ENCODE measurements at places on chromosomes 16 and 17. TPM values are rescaled to one million over a fixed set of nuclear protein-coding genes. Genes with fewer than 3 reads are reported as not detected.
A peak's percentile ranks its signal among the peaks of the same experiment; 100 is the strongest.

The TMEM132E gene
- 0.10 TPM for total RNA-seq

GRCh38 chr17:35747540-35748017, 5.5 kb downstream of the GAS2L2 start:
- H3K36me3 ChIP-seq, result no peaks in the 10 kb centered on the region
- H3K27me3 ChIP-seq, result no peaks in the 10 kb centered on the region
- H3K4me3 ChIP-seq, result no peak overlapping the region

DNA sequence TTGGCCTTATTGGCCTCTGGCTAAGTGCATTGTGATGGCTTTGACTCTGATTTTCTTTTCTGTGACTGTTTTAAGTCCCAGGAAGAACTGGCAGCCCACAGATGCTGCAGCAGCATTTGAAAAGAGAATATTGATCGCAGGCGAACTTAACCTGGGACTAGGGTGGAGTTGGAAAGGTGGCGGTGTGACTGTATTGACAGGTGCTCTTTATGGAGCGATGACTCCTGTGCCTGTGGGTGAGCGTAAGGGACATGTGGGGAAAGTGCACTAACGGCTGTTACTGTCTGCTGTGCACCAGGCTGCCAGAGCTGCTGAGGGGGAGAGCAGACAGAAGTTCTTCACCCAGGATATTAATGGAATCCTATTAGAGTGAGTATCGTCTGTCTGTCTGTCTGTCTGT, 21.3 kb downstream of the UBN1 start:
- DNase-seq, result no peak
- H3K4me1 ChIP-seq, result no peaks in the 10 kb centered on the region
- no peak overlapping the region for H3K27ac ChIP-seq
- H3K27me3 ChIP-seq, result no peaks in the 10 kb centered on the region
- no peak overlapping the region for H3K4me3 ChIP-seq

DNA sequence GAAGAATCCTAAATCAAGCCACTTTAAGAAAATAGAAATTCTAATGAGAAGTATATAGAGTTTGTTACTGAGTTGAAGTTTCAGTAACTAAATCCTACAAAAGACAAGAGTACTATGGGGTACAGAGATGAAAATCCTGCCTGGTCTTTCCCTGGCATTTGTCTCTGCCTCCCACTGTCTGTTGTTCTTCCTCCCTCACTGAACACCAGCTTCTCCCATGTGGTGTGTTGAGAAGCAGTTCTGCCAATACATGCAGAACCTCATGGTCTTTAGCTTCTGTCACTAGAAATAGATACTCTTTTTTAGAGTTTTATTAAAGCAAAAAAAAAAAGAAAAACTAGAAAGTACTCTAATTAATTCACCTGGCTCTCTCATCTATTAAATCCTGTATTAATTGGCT, 664.4 kb downstream of the CDH8 start:
- no peaks in the 10 kb centered on the region for H3K4me1 ChIP-seq
- no peak for DNase-seq
- no peaks in the 10 kb centered on the region for H3K27me3 ChIP-seq
- no peak overlapping the region for H3K27ac ChIP-seq
- H3K4me3 ChIP-seq, result no peak overlapping the region
- no peaks in the 10 kb centered on the region for H3K36me3 ChIP-seq

DNA sequence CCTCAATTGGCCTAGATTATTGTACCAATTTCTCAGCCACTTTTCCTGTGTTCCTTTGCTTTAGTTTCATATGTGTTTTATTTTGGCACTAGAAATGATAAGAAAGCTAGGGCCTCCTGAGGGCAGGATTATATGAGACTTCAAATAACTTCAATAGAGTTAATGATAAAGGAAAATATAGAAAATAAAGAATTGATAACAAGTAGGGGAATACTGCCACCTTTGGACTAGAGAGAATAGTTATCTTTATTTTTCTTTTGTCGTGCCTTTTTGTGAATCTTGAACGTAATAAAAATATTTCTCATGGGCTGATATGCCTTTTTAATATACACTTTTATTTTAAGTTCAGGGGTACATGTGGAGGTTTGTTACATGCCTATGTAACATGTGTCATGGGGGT, 29.3 kb upstream of the RBL2 start:
- no peaks in the 10 kb centered on the region for H3K27me3 ChIP-seq
- H3K36me3 ChIP-seq, result no peaks in the 10 kb centered on the region
- H3K4me3 ChIP-seq, result no peak overlapping the region

DNA sequence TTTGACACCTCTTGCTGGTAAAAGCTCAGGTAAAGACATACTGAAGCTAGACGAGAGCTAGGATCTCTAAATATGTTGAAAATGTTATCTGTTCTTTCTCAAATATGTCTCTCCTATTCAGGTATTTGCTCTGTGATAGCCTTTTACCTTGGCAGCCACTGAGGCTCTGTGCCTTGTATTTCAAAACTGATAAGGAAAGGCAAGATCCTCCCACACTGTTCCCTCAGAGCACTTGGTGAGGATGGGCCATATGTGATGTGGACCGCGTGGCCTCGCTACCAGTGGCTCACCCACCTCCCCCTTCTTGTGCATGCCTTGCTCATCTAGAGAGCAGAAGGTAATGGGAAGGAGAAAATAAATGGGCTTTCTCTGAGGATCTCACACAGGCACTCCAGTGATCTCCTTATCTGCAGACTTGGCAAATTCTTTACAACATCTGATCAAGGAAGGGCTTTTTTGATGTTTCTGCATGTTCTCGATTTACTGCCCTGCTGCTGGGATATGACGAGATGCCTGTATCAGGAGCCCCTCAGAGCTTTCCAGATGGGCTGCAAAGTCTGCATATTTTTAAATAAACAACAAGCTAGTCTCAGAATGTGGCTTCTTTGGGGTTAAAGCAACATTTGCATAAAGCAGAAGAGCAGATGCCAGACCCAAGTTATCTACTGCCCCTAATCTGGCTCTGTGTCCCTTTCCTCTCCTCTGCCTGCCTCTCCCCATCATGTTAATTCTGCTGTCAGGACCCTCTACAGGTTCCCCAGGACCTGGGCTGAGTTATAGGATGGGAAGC, 16.9 kb downstream of the HOXB1 start:
- H3K4me1 ChIP-seq, result no peaks in the 10 kb centered on the region
- H3K27ac ChIP-seq, result no peak overlapping the region
- H3K36me3 ChIP-seq, result no peaks in the 10 kb centered on the region

The ITGAX gene
- 2.3 TPM for total RNA-seq

DNA sequence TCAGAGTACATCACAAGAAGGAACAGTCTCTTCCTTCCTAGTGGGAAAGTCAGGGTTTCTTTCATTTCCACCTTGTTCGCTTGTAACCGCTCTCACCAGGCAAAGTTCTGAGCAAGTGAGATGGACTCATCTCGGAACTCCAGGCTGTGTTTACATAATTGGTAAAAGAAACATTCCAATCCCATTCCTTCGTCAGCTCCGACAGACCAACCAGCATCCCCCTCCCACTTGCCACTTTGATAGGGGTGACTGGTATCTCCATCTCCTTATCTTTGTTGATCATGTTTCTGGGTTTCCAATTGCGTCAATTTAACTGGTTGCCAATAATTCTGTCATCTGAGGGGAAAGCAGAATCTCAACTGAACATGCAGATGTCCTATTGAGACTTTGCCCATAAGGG, 36.8 kb upstream of the LYRM9 start:
- no peak overlapping the region for H3K27ac ChIP-seq
- no peak for DNase-seq
- no peaks in the 10 kb centered on the region for H3K36me3 ChIP-seq
- H3K4me1 ChIP-seq, result no peaks in the 10 kb centered on the region
- H3K27me3 ChIP-seq, result no peaks in the 10 kb centered on the region
- no peak overlapping the region for H3K4me3 ChIP-seq

DNA sequence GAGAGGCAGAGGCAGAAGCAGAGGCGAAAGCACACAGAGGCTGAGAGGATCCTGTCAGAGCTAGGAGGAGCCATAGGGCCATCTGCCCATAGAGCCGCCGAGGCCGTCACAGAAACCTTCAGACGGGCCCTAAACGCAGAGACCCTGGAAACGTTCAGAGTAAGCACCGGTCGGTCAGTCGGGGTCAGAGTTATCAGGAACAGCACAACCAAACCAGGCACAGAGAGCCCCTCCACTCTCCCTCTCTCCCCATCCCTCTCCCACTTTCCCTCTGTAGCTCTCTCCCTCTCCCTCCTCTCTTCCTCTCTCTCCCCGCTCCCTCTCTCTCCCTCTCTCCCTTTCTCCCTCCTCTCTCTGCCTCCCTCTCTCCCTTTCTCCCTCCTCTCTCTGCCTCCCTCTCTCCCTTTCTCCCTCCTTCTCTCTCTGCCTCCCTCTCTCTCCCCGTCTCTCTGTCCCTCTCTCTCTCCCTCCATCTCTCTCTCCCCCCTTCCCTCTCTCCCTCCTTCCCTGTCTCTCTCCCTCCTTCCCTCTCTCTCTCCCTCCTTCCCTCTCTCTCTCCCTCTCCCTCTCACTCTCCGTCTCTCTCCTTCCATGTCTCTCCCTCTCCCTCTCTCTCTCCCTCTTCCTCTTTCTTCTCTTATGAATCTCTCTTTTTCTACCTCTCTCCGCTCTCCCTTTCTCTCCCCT, 138.9 kb downstream of the C16orf95 start:
- DNase-seq, result no peak
- H3K4me1 ChIP-seq, result peaks cover 5% of the 10 kb centered on the region
- no peak overlapping the region for H3K27ac ChIP-seq
- H3K27me3 ChIP-seq, result no peaks in the 10 kb centered on the region
- no peaks in the 10 kb centered on the region for H3K36me3 ChIP-seq

GRCh38 chr17:9244066-9245052, 223.0 kb downstream of the NTN1 start:
- H3K36me3 ChIP-seq, result no peaks in the 10 kb centered on the region
- H3K27me3 ChIP-seq, result no peaks in the 10 kb centered on the region
- peak overlapping the region; percentile 33 for H3K27ac ChIP-seq

The PYDC1 gene
- total RNA-seq, result not detected

GRCh38 chr16:89257281-89257731, 39.8 kb downstream of the ZNF778 start:
- peaks cover 11% of the 10 kb centered on the region for H3K4me1 ChIP-seq
- H3K27me3 ChIP-seq, result no peaks in the 10 kb centered on the region
- no peaks in the 10 kb centered on the region for H3K36me3 ChIP-seq
- H3K4me3 ChIP-seq, result peak overlapping the region; percentile 30
- DNase-seq, result peak; percentile 29

- no peak overlapping the region for H3K4me3 ChIP-seq
- no peak for DNase-seq
- no peaks in the 10 kb centered on the region for H3K36me3 ChIP-seq
- H3K4me1 ChIP-seq, result no peaks in the 10 kb centered on the region
- H3K27me3 ChIP-seq, result no peaks in the 10 kb centered on the region
These were observed 80.4 kb upstream of the CLEC18A start for GRCh38 chr16:69870761-69871160.

The GCGR gene
- total RNA-seq, result not detected

The NSF gene
- total RNA-seq, result 33.3 TPM

GRCh38 chr17:62916684-62917571, 49.1 kb upstream of the TANC2 start:
- H3K27ac ChIP-seq, result no peak overlapping the region
- H3K36me3 ChIP-seq, result no peaks in the 10 kb centered on the region
- H3K4me3 ChIP-seq, result no peak overlapping the region
- no peaks in the 10 kb centered on the region for H3K4me1 ChIP-seq
